ENCODE measurements at places on chromosomes 5 and 9. TPM values are rescaled to one million over a fixed set of nuclear protein-coding genes. Genes with fewer than 3 reads are reported as not detected.

The C9orf50 gene
- total RNA-seq = not detected

The STKLD1 gene
- not detected for total RNA-seq

The DRD1 gene
- not detected for total RNA-seq

The HTR4 gene
- total RNA-seq = not detected

The OR1L8 gene
- not detected for total RNA-seq

The LYRM7 gene
- 14.8 TPM for total RNA-seq

The FOXD4L3 gene
- not detected for total RNA-seq

The STPG3 gene
- not detected for total RNA-seq

The CBY3 gene
- not detected for total RNA-seq

The FAM221B gene
- total RNA-seq = not detected

The TMEM215 gene
- total RNA-seq = not detected

The PCDHA7 gene
- total RNA-seq = not detected

The EQTN gene
- not detected for total RNA-seq

The MZB1 gene
- total RNA-seq = 0.10 TPM

The GCNT4 gene
- 0.06 TPM for total RNA-seq

The PTCH1 gene
- total RNA-seq = 2.7 TPM

The FGFR4 gene
- total RNA-seq = 2.4 TPM

The CFAP157 gene
- not detected for total RNA-seq

The PCDHAC2 gene
- total RNA-seq = 1.2 TPM

The IL13 gene
- total RNA-seq = not detected

The PCDHGB6 gene
- total RNA-seq = 0.62 TPM

The BARX1 gene
- total RNA-seq = 0.37 TPM

The PCDHGA10 gene
- 5.1 TPM for total RNA-seq

The RARS1 gene
- total RNA-seq = 155 TPM

The PCDH1 gene
- total RNA-seq = 3.3 TPM

The NPR3 gene
- total RNA-seq = 21.5 TPM

The ERBIN gene
- 89.4 TPM for total RNA-seq

The DPH7 gene
- total RNA-seq = 24.4 TPM
